ENCODE measurements at places on chromosomes 3 and 15.

DNA sequence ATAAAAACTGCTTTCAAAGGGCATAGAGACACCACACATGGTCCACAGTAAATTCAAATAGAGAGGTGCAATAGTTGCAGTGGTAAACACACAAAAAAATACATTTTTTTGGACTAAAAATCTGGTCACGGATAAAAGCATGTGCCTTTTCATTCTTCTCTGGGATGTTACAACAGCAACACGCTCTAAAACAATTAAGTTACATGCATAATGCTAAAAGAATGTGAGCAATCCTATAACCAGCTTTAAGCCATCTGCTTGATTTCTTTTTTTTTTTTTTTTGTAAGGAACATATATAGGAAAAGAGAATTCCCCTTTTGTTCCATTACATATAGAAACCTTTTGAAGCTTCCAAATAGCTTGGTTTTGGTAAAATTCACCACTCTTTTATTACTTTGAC is 20.0 kb downstream of the WNT5A start:
- DNase-seq: peak; percentile 87

GRCh38 chr15:58352026-58352929 is 79.5 kb upstream of the LIPC start:
- DNase-seq: no peak

- DNase-seq: peak; percentile 14
These were observed 34.9 kb upstream of the POU1F1 start for GRCh38 chr3:87311309-87311708.

DNA sequence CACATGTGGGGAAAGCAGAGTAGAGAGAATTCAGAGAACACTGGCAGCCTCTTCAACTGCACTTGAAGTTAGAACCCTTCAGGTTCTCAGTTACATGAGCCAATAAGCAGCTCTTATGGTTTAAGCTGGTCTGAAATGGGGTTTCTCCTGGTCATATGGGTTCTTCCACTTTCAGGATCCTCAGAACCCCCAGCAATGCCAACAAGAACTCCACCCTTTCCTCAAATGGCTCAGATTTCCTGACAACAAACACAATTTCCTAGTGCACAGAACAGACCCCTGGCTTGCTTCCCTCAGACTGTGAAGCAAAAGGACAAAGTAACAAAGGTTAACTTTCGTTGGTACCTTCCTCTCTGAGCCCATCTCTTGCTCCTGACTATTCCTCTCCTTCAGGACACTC is 23.9 kb upstream of the FRMD4B start:
- no peak for DNase-seq

DNA sequence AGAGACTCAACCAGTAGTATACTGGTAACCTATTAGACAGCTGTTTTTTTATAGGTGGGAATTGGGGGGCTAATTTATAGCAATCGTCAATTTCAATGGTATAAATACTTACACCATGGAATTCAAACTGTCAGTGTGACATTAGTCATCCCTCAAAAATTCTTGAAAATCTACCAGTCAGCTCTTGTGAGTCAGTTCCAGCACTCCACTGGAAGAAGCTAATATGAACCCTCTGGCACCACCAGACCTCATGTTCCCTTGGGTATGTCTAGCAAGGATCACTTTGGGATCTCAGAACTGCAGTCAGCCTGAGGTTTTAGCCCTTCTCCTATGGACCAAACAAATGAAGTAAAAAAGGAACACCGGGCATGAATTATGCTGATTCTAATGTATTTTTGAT is 11.8 kb upstream of the UACA start:
- peak; percentile 90 for DNase-seq

DNA sequence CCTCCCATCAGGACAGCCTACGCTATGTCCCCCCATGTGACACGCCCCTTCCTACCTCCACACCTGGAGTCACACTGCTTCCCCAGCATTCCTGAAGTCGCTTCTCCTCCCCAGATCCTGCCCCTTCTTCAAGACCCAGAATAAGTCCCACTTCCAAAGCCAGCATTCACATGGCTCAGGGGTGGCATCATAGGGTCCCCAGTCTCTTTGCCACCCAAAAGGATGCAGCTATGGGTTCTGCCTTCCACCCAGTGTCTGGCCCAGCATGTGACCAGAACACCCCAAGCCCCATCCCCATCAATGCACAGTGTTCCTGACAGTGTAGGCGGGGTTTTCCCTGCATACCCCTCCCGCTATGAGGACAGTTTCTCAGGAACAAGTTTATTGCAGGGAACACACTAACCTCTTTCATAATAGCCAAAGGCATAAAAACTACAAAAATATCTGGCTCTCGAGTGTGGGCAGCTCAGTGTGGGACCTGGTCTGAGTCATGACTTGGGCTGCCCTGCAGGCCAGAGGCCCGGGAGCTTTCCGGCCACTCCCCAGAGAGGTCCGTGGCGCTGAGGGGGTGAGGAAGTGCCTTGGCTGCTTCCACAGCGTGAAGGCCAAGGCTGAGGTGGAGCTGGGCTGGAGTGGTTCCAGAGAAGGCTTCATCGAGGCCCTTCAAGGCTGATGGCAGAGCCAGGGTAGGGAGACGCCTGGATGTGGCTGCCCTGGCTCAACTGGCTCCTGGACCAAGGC is 5.8 kb downstream of the ISLR start:
- peak; percentile 89 for DNase-seq

GRCh38 chr3:171437115-171437756 is 23.0 kb downstream of the TNIK start:
- DNase-seq: no peak

DNA sequence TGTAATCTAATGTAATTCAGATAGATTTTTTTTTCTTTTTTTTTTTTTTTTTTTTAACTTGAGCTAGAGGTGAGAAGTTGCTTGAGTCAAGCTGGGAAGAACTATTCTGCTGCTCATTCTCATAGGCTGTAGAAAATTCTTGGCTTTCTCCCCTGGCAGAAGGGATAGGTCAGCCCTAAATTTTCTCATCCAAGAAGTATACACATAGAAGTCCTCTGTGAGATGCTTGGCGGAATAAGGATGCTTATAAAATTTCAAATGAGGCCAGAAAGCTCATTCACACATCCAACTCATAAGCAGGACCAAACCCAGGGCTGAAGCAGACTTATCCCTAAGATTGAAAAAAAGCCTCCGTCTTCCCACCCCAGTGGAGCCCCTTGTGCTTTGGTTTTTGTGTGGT is 572.5 kb downstream of the SQOR start:
- DNase-seq: no peak

GRCh38 chr3:102400142-102400541 is 34.7 kb upstream of the ZPLD1 start:
- peak; percentile 65 for DNase-seq

DNA sequence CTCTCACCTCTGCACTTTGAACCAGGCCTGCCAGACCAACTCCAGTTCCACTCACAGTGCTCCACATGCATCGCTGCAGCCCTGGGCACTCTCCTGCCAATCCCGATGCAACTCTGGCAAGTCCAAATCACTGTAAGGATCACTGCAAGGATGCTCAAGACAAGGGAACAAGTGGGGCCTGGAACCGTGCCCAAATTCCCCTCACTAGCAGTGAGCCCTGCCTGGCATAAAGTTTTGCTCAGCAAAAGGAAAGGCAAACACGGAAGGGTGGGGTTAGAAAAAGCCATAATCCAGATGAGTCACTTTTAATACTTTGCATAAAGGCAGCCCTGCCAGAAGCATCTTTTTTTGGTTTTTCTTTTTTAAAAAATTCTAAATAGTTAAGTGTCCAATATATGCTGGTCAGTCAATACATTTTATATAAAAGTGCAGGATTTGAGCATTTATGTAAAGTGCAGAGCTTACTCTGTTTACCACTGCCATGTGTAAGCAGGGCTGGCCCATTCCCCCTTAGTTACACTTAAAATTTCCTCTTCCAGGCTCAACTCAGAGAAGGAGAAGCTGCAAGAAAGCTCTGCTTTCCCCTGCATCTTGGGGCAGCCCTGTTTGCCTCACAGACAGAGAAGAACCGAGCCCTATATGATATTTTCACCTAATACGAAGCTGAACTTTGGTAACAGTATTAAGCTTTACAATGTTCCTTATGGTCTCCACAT is 102.2 kb downstream of the CD47 start:
- DNase-seq: peak; percentile 68

DNA sequence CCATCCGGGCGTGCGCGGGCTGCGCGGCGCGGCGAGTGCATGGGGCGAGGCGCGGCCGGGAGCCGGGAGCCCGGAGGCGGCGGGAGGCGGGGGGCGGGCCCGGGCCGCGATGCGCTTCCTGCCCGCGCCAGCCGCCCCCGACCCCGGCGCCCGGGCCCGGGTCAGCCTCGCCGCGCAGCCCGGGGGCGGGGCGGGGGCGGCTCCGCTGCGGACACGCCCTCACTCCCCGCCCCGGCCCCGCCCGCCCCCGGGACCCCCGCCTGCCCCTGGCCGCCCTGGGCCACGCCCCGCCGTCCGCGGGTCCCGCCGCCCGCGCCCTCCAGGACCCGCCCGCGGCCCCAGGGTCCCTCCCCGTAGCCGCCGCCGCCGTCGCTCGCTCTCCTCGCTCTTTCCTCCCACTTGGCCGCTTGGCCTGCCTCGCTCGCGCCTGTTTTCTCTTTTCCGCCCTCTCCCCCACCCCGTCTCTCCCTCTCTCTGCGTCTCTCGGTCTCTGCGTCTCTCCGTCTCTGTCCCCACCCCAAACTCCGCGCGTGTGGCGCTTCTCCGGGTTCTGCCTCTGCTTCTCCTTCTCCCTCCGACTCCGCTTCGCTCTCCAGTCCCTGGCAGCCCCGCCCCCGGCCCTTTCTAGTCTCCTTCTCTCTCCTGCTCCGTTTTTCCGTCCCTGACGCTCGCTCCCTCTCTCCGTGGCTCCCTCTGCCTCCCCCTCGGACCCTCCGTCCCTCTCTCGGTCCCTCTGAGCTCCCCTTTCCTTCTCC is at the start of gene PLXND1:
TSS of gene PLXND1 (minus strand) at position 41 of the 755 bp plus-strand sequence. CDS start at position 4, 37 bp downstream.
- DNase-seq: peak; percentile 51

DNA sequence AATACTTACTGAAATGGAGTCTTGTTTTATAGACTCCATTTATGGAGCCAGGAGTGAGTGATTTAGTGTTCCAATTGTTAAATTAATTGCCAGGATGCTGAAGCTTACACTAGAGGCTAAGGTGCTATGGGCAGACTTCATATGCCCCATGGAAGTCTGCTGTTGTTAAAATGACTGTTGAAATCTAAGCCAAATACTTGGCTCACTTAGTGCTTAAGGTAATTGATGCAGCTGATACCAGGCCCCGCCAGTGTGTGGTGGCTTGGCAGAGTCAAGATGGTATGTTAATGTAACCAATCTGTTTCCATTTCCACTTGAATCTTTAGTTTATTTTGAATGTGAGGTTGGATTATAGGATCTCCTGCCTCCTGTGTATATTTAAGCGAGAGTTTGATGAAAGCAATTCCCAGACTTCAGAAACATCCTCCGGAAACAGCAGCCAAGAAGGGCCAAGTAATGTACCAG is 187.1 kb downstream of the ITPR1 start:
- DNase-seq: peak; percentile 27

GRCh38 chr3:119296727-119297122 is 2.5 kb downstream of the ARHGAP31 start:
- DNase-seq: peak; percentile 55

- no peak for DNase-seq
These were observed 68.8 kb downstream of the CHDH start for GRCh38 chr3:53777468-53777867.

GRCh38 chr3:4458961-4459360 is 8.1 kb downstream of the SUMF1 start:
- DNase-seq: no peak

- DNase-seq: no peak
These were observed 37.8 kb downstream of the KY start for GRCh38 chr3:134613006-134613520.

- no peak for DNase-seq
These were observed 45.0 kb downstream of the SENP2 start for GRCh38 chr3:185631108-185631507.

DNA sequence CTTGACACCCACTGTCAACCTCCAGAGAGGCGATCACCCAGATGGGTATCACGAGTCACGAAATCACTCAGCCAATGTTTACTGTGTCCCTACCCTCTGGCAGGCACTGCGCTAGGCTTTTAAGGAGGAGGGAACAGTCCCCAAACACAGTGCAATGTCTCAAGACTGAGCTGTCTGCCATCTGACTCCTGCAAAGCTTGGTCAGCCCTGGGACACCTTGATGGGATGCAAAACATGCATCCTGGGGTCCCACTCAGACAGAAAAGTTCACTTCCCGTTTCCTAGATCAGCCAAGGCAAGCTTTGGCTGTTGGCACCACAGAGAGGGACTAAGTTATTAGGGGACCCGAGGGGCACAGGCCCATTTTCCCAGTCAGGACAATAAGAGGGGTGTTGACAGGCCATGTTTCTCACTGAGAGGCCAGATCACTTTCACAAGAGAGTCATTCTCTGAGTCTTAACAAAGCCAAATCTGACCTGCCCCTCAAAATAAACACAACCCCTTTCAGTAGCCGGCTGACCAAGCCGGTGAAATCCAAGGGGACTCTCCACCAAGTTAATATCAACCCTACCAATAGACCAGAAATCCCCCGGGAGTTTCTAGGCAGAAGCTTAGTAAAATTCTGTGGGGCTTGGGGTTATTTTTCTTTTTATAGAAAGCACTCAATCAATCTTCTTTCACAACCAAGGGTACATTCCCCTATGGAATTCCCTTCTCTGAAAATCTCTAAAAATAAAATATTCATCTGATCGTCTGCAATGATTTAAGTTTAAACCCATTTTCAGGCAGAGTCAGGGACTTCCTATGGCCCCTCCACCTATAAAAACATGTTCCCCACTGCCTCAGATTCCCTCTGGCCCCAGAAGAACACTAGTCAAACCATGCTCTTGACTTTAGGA is 3.5 kb downstream of the RFTN1 start:
- DNase-seq: peak; percentile 62

GRCh38 chr3:43747641-43748040 is 56.9 kb downstream of the ABHD5 start:
- DNase-seq: no peak

- no peak for DNase-seq
These were observed 25.1 kb downstream of the TFDP2 start for GRCh38 chr3:142124243-142124642.

GRCh38 chr3:44321335-44321734 is 17.2 kb upstream of the TCAIM start:
- DNase-seq: no peak

DNA sequence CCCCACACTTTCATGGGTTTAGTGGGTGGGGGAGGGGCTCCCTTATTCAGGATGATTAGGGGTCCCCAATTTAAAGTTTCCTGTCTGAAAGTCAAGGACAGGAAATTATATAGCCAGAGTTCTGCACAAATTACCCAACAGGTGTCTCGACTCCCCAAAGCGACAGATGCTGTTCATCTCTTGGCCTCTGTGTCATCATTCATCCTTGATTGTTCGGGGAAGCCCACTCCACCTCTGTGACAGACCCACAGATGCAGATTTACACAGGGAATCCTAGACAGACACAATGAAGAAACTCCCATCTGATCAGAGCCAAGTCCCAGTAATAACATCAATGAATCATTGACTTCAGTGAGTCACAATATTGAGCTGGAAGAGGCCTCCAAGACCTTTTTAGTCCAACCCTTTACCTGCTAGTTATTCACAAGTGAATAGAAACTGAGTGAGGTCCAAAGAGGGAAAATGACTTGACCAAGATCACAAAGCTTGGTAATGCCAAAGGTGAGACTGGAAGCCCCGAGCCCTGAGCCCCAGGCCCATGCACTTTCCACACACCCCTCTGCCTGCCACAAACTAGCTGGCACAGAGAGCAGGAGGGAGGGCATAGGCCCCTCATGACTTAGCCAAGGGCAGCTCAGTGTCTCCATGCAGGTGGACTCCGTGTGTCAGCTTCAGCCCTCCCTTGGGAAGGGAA is 7.9 kb upstream of the SRP14 start:
- peak; percentile 83 for DNase-seq

- no peak for DNase-seq
These were observed 72.0 kb upstream of the P3H2 start for GRCh38 chr3:190192739-190193138.

Measured in fibroblast of upper back skin (primary cell).